ENCODE measurements at places on chromosomes 16 and 17. TPM values are rescaled to one million over a fixed set of nuclear protein-coding genes. Genes with fewer than 3 reads are reported as not detected.

GRCh38 chr17:44968225-44969143 is at the start of gene C1QL1:
C1QL1 (minus strand) TSS chr17:44968303; CDS start chr17:44968048, 255 bp downstream.
- H3K27ac ChIP-seq: no peak within 1 kb of the TSS
- H3K36me3 ChIP-seq: no peaks in the 10 kb centered on the region
- peaks cover 41% of the 10 kb centered on the region for H3K4me1 ChIP-seq
- DNase-seq: peak; percentile 77
- H3K4me3 ChIP-seq: peak within 1 kb of the TSS; percentile 52

- H3K36me3 ChIP-seq: no peaks in the 10 kb centered on the region
- H3K27ac ChIP-seq: peak overlapping the region; percentile 93
- H3K4me3 ChIP-seq: peak overlapping the region; percentile 64
- H3K4me1 ChIP-seq: peaks cover 22% of the 10 kb centered on the region
- no peaks in the 10 kb centered on the region for H3K27me3 ChIP-seq
- DNase-seq: peak; percentile 66
Observed at GRCh38 chr17:78040440-78041385, 82.2 kb downstream of the TNRC6C start.

Gene RNF112
- 0.67 TPM for total RNA-seq

GRCh38 chr16:2782583-2783351 is 4.6 kb downstream of the PRSS33 start:
- H3K27me3 ChIP-seq: peaks cover 4% of the 10 kb centered on the region
- DNase-seq: no peak
- no peak overlapping the region for H3K27ac ChIP-seq
- H3K4me1 ChIP-seq: peaks cover 26% of the 10 kb centered on the region

Gene ATP1B2
- 1.2 TPM for total RNA-seq

Gene PRKCB
- 0.93 TPM for total RNA-seq

GRCh38 chr17:68425979-68426378 is 31.3 kb downstream of the WIPI1 start:
- no peak overlapping the region for H3K27ac ChIP-seq
- no peak for DNase-seq
- H3K36me3 ChIP-seq: peaks cover 88% of the 10 kb centered on the region
- no peaks in the 10 kb centered on the region for H3K27me3 ChIP-seq
- H3K4me3 ChIP-seq: no peak overlapping the region

DNA sequence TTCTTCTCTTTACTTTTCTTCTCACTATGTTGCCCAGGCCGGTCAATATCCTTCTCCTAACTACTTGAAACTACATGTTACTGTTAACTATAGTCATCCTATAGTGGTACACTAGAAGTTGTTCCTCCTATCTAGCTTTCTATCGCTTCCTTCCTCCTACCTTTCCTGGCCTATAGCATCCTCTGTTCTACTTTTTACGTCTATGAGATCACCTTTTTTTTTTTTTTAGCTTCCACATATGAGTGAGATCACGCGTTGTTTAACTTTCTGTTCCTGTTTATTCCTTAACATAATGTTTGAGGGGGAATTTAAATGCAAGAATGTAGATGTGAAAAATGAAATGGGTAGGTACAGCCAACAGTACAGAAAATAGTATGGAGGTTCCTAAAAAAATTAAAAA is 30.5 kb upstream of the YPEL2 start:
- H3K4me1 ChIP-seq: no peaks in the 10 kb centered on the region
- no peaks in the 10 kb centered on the region for H3K27me3 ChIP-seq
- no peak overlapping the region for H3K4me3 ChIP-seq
- no peak for DNase-seq

GRCh38 chr16:5000573-5001001 is 33.1 kb downstream of the NAGPA start:
- no peak for DNase-seq
- H3K27ac ChIP-seq: no peak overlapping the region
- no peaks in the 10 kb centered on the region for H3K27me3 ChIP-seq
- H3K4me3 ChIP-seq: no peak overlapping the region
- no peaks in the 10 kb centered on the region for H3K36me3 ChIP-seq

- H3K4me3 ChIP-seq: no peak overlapping the region
- no peaks in the 10 kb centered on the region for H3K36me3 ChIP-seq
- H3K4me1 ChIP-seq: no peaks in the 10 kb centered on the region
Observed at GRCh38 chr16:55730115-55730514, 74.3 kb downstream of the SLC6A2 start.

GRCh38 chr16:67391424-67392300 is 1.6 kb downstream of the TPPP3 start:
- no peaks in the 10 kb centered on the region for H3K27me3 ChIP-seq
- H3K4me3 ChIP-seq: no peak overlapping the region
- DNase-seq: no peak
- H3K4me1 ChIP-seq: peaks cover 76% of the 10 kb centered on the region

Gene CCDC200
- total RNA-seq: not detected

Gene CRHR1
- total RNA-seq: not detected

DNA sequence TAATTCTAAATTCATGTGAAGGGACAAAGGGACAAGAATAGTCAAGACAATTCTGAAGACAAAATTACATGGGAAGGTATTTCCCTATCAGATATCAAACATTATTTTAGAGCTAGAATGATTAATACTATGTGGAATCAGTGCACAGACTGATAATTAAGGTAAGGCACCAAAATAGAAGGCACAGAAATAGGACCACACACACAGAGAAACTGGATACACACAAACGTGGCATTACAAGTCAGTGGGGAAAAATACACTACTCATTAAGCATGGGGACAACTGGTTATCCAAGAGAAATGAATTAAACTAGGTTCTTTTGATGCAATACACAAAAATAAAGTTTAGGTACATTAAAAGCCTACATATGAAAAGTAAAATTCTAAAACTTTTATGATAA is 132.8 kb upstream of the NETO2 start:
- H3K27ac ChIP-seq: no peak overlapping the region
- no peak overlapping the region for H3K4me3 ChIP-seq
- no peak for DNase-seq
- H3K27me3 ChIP-seq: no peaks in the 10 kb centered on the region
- no peaks in the 10 kb centered on the region for H3K4me1 ChIP-seq

DNA sequence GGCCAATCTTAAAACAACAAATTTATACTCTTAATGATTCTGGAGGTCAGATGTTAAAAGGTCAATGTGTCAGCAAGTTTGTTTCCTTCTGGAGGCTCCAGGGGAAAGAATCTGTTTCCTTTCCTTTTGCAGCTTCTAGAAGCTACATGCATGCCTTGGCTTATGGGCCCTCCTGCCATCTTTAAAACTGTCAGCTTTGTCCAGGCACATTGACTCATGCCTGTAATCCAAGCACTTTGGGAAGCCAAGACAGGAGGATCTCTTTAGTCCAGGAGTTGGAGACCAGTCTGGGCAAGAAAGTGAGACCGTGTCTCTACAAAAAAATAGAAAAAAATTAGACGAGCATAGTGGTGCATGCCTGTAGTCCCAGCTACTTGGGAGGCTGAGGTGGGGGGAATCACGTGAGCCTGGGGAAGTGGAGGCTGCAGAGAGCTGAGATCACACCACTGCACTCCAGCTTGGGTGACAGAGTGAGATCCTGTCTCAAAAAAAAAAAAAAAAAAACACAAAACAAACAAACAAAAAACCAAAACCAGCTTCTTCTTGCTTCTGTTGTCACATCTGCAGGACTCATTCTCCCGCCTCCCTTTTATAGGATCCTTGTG is 58.3 kb downstream of the NOS2 start:
- DNase-seq: no peak
- H3K27ac ChIP-seq: no peak overlapping the region

DNA sequence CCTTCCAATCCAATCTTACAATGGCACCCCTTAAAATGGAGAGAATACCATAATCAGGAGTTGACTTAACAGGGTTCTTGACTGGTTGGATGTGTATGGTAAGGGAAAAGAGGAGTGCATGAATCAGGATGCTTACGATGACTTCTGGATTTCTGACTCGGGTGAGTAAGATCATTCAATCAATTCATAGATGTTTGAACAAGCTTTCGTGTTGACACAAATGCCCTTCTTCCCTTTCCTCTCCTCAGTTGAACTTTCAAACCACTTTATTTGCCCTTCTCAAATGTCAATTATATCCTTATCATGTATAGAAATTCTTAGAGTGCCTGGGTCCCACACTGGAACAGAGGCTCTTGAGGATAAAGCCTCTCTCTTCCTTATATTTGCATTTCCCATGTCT is 25.9 kb downstream of the ABCC12 start:
- no peak overlapping the region for H3K27ac ChIP-seq
- no peaks in the 10 kb centered on the region for H3K4me1 ChIP-seq
- no peak for DNase-seq
- H3K36me3 ChIP-seq: no peaks in the 10 kb centered on the region

GRCh38 chr17:74836191-74836590 is 23.5 kb downstream of the GRIN2C start:
- no peak overlapping the region for H3K4me3 ChIP-seq
- H3K27ac ChIP-seq: no peak overlapping the region
- peaks cover 5% of the 10 kb centered on the region for H3K36me3 ChIP-seq
- DNase-seq: no peak

DNA sequence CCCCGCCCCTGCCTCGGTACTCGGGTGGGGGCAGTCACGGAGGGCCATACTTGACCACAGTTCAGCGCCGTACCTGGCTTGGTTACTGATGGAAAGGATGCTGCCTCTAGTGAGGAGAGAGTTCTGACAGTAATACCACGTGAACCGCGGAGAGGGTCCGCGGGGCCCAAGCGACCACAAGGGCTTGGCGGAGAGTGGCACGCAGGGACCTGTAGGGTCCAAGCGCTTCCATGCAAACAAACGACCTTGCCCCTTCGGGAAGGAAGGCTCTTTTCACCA is 9.2 kb downstream of the KDM6B start:
- H3K36me3 ChIP-seq: peaks cover 15% of the 10 kb centered on the region
- no peaks in the 10 kb centered on the region for H3K27me3 ChIP-seq
- H3K4me3 ChIP-seq: peak overlapping the region; percentile 56
- no peaks in the 10 kb centered on the region for H3K4me1 ChIP-seq
- no peak for DNase-seq

GRCh38 chr17:42078396-42079043 is 19.8 kb downstream of the ZNF385C start:
- H3K4me3 ChIP-seq: no peak overlapping the region
- no peaks in the 10 kb centered on the region for H3K36me3 ChIP-seq
- H3K27me3 ChIP-seq: no peaks in the 10 kb centered on the region
- no peak overlapping the region for H3K27ac ChIP-seq
- DNase-seq: no peak

DNA sequence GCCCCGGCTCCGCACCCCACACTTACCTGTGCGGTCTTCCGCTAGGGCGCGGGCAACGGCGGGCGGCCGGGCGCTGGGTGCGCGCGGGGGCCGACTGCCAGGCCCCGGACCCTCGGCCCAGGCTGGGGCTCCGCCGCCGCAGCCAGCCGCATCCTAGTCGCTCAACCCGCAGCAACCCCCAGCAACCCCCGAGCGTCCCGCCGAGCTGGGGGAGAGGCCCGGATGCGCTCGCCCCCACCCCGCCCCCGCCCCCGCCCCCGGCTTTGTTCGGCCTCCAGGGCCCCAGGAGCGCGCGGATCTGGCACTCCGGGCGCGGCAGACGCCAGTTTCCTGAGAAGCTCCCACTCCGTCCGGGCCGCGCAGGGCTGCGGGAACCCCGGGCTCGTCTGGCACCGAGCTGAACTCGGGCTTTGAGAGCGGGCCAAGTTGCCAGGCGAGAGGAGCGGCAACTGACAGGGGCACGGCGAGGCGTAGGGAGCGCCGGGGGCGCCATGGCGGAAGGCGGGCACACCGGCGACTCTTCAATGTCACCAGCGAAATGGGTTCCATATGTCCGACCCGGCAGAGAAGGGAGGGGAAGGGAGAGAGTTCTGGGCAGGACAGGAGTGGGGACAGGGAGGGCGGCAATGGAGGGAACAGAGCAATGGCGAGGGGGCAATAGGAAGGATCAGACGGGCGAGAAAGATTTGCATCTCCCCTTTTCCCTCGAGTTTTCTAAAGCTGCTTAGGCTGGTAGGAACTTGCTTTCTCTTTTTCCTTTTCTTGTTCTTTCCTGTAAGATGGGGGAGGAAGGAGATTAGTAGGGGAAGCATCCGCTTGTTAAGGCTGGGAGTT is 13.7 kb downstream of the HOXB4 start:
- H3K4me1 ChIP-seq: peaks cover 8% of the 10 kb centered on the region
- H3K27me3 ChIP-seq: no peaks in the 10 kb centered on the region
- no peak for DNase-seq
- H3K4me3 ChIP-seq: peak overlapping the region; percentile 51
- H3K36me3 ChIP-seq: no peaks in the 10 kb centered on the region
- peak overlapping the region; percentile 31 for H3K27ac ChIP-seq
